HT1080 (cell line): ENCODE measurements at places on chromosomes 1 and 21.

DNA sequence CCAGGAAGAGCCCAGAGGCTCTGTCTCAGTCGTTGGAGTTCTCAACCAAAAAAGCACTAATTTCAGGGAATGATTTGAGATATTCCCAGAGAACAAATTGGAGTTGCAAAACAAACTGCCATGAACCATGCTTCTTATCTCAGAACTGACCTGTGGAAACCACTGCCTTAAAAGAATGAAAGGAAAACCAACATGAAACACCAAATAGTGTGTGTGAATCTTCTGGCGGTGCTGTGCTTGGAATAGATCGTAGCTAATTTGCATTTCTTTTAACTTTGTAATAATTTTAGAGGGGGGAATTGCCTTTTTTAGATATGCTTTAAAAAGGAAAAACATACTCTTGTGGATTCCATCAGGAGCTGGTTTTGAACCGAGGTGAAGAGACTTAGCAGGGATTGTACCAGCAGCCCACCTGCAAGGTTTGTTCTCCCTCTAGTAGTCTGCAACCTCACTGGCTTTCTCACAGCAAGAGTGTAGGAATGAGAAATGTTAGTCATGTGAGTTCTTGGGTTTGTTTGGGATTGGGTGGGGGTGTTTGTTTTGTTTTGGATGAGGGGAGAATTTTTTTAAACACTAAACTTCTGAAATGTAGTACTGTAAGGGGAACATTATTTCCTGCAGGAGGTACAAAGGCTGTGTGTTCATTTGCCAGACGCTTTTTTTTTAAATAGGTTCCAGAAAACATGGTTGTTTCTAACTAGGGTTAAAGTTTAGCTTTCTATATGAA lies 45.7 kb upstream of the ANGPTL1 start:
- DNase-seq = no peak

DNA sequence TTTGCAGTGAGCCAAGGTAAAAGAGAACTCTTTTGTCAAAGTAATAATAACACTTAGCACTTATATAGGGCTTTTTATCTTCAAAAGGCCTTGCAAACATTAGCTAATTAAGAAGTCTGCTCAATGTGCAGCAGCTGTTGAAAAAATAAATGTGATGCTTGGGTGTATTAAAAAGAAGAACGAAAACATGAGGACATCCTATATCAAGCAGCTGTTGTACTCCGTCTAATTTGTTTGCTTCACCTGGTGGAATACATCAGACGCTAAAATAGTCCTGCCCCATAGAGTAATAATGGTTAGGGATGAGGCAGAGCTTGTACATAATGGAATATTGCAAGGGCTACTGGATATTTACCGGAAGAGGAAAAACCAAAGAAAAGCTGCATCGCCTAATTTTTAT lies 299.5 kb downstream of the ST6GALNAC3 start:
- DNase-seq = no peak

DNA sequence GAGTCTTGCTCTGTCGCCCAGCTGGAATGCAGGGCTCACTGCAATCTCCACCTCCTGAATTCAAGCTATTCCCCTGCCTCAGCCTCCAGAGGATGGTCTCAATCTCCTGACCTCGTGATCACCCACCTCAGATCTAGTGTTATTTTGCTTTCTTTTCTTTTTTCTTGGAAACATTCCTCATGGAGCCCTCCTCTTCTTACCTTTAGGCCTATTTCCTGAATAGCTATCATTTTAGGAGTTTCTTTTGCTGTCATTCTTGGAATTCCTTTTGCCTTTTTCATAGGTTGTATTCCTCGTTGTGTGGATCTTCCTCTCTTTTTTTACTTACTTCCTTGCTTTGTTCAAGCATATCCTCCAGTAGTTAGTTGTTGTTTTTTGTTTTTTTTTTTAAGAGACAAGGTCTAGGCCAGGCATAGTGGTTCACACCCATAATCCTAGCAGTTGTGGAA lies 173.8 kb downstream of the RASAL2 start:
- peak; percentile 79 for DNase-seq

DNA sequence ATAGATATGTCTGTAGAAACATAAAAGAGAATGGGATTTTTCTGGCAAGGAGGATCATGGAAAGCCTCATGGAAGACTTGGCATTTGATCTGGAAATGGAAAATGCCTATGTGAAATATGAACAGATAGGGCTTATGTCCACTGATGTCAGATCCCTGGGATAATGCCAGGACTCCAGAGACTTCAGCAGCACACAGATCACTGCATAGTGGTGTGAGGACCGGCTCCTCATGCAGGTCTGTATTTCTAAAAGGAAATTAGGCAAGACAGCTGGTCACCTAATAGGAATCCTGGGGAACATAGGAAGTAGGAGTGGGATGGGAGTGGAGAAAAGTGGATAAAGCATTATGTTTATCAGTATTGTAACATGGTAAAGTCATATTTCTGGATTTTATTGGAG lies 56.8 kb upstream of the IPO9 start:
- DNase-seq = no peak

- DNase-seq = no peak
Measured at GRCh38 chr1:181352695-181353094, 130.6 kb upstream of the CACNA1E start.

DNA sequence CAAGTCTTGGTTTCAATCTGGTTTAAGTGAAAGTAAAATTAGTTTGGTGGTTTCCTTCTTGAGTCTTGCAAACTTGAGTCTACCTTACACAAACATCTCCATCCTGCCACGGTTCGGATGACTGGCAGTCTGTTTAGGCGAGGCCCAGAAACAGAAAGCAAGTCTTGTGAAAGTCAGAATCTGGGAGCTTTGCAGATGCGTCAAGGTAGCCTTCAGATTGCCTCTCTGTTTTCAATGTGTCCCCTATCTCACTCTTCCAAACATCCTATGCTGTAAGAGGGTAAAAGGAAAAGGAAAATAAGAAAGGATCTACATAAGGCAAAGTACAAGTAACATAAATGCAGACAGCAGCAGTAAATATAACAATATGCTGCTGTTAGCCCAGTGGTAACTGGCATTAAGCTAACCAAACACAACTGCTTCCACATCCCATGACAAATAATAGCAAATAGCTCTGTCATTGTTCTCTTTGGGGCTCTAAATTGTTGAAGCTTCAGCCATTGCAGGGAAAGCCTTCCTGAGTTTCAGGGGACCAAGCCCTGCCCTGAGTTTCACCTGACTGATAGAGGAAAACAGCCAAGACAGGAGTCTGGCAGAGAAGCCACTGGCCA lies 26.2 kb upstream of the C1orf105 start:
- peak; percentile 57 for DNase-seq

- DNase-seq = no peak
Measured at GRCh38 chr1:205739348-205740160, 10.4 kb downstream of the NUCKS1 start.

DNA sequence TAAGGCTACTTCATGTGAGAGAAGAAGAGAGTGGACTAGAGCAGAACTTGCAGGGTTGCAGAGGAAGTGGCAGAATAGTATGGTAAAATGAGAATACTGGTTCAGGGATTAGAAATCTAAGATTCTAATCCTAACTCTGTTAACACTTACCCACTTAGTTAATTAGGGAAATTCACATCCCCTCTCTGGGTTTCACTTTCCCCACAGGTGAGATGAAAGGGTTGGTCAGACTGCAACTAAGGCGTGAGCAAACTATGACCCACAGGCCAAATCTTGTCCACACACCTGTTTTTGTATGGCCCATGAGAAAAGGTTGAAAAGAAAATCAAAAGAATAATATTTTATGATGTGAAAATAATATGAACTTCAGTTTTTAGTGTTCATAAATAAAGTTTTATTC lies 117.5 kb downstream of the MACF1 start:
- no peak for DNase-seq

GRCh38 chr1:22208973-22209378 lies 66.1 kb upstream of the WNT4 start:
- no peak for DNase-seq

DNA sequence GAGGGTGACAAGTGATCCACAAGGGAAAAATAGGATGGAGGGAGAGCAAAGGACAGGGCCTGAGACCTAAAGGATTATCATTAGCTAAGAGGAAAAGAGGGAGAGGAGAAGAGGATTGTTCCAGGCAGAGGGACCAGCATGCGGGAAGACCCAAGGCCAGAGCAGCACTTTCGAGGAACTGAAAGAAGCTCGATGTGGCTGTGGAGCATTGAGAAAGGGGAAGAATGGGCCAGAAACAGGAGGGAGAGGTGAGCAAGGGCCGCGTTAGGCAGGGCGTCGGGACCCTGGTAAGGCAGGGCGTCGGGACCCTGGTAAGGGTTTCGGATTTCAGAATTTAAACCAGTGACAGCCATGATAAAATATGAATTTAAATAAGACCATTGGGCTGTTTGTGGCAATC lies 22.8 kb upstream of the CSF1 start:
- DNase-seq = no peak

- no peak for DNase-seq
Measured at GRCh38 chr1:115211071-115211745, 121.9 kb upstream of the TSPAN2 start.

- peak; percentile 63 for DNase-seq
Measured at GRCh38 chr1:1779691-1780597, 1.7 kb upstream of the NADK start.

GRCh38 chr1:235253219-235253962 lies 74.6 kb downstream of the ARID4B start:
- peak; percentile 56 for DNase-seq

- peak; percentile 92 for DNase-seq
Measured at GRCh38 chr1:15678578-15678977, 5.5 kb upstream of the PLEKHM2 start.

DNA sequence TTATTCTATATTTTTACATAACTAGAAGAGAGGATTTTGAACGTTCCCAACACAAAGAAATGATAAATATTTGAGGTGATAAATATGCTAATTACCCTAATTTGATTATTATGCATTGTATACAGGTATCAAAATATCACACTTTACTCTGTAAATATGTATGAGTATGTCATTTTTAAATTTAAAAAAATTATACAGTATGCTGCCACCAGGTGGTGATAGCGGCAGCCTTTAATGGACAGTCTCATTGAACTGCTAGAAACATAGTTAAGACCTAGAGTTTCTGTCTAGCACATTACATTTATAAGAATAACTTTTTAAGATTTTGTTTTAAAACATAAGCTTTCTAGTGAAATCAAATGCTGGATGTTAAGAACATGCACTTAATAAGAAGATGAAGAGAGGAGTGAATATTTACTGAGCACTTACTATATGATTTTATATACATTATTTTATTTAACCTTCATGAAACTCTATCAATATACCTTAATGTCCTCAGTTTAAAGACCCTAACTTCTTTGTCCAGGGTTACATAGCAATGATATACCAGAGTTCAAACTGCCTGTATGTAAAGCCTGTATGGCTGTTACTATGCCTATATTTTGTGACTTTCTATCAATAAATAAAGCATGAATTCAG lies 207.1 kb downstream of the NUF2 start:
- DNase-seq = no peak

- DNase-seq = no peak
Measured at GRCh38 chr1:24301785-24302175, 17.4 kb upstream of the GRHL3 start.

- peak; percentile 87 for DNase-seq
Measured at GRCh38 chr1:119873135-119874015, 22.9 kb downstream of the ADAM30 start.

DNA sequence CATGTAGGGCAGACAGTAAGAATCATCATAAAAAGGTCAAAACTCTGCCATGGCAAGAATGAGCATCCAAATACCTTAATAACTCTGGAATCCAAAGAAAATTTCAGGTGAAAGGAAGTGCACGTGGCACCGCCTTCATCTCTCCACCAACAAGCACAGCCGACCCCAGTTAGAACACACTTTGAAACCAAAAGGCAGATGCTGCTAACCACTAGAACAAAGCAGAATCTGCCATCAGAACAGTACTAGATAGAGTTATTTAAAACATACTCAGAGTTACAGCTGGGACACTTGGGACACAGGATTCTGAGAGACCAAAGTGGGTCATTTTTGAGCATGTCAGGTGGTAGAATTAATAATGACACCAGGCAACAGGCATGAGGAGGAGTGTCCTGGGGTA lies 106.7 kb upstream of the SOD1 start:
- DNase-seq = no peak

GRCh38 chr1:91895832-91896556 lies 10.0 kb upstream of the TGFBR3 start:
- no peak for DNase-seq

DNA sequence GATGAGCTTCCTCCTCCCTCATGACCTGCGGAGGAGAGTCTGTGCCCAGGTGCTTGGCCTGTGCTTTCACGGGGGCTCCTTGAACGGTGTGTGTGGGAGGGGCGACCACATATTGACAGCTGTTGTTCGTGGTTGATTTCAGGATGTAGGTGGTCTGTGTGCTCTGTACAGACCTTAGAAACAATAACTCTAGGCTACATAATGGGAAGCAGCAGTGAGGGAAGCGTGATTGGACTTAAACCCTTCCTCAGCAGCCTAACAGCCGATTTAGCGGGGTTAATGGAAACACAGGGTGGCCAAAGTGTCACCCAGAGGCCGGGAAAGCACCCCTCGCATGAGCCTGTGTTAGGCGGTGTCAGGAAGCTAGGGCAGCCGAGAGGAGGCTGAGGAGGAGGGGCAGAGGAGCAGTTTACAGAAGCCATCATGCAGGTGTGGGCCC lies 56.0 kb downstream of the TBCE start:
- no peak for DNase-seq

DNA sequence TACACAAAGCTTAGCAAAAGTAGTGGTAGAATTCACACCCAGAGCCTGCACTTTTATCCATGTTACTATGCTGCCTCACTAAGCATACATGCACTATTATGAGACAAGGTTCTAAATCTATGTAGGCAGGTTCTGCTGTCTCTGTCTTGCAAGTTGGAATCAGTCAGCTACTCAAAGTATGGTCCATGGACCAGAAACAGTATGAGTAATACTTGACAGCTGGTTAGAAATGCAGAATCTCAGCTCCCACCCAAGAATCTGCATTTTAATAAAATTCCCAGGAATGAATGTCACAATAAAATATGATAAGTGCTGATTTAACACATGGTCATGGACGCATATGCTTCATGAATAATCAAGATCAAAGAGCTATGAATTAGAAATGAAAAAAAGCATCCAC lies 50.5 kb downstream of the DSCAM start:
- no peak for DNase-seq
